ENCODE measurements at places on chromosomes 1 and 21.

GRCh38 chr1:66831529-66832239, 30.6 kb upstream of the INSL5 start:
- DNase-seq: no peak

- no peak for DNase-seq
Observed at GRCh38 chr1:172822886-172823285, 164.0 kb downstream of the FASLG start.

- DNase-seq: no peak
Observed at GRCh38 chr1:71101839-71102376, 21.1 kb upstream of the ZRANB2 start.

- DNase-seq: no peak
Observed at GRCh38 chr1:102733491-102734236, 374.7 kb downstream of the COL11A1 start.

GRCh38 chr1:16189003-16189402, 23.4 kb downstream of the ARHGEF19 start:
- DNase-seq: no peak

DNA sequence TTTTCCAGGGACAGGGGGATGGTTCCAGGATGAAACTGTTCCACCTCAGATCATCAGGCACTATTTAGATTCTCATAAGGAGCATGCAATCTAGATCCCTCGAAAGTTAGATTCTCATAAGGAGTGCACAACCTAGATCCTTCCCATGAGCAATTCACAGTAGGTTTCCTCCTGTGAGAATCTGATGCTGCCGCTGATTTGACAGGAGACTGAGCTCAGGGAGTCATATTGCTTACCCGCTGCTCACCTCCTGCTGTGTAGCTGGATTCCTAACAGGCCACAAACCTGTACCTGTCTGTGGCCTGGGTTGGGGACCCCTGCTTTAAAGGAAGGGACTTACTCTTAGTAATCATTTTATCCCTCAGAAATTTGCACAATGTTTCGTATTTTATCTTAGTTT, 9.3 kb downstream of the CTH start:
- no peak for DNase-seq

DNA sequence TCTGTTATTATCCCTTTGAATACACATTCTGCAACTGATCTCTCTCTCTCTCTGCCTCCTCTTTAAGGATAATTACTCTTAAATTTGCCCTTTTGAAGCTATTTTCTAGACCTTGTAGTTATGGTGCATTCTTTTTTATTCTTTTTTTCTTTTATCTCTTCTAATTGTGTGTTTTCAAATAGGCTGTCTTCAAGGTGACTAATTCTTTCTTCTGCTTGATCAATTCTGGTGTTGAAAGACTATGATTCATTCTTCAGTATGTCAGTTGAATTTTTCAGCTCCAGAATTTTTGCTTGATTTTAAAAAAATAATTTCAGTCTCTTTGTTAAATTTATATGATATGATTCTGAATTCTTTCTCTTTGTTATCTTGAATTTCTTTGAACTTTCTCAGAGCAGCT, 95.6 kb upstream of the GPR52 start:
- DNase-seq: no peak

DNA sequence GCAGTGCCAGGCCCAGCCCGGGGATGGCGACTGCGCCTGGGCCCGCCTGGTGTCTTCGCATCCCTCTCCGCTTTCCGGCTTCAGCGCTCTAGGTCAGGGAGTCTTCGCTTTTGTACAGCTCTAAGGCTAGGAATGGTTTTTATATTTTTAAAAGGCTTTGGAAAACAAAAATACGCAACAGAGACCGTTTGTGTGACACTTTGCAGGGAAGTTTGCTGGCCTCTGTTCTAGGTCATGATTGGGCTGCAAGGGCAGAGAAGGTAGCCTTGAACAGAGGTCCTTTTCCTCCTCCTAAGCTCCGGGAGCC, 719 bp downstream of the SOD1 start:
- no peak for DNase-seq

- no peak for DNase-seq
Observed at GRCh38 chr1:194279975-194280374, 1093.6 kb upstream of the B3GALT2 start.
